ENCODE measurements at places on chromosomes 4 and X.

- DNase-seq, result no peak
These were observed 106.2 kb downstream of the FAM9B start for GRCh38 chrX:8927701-8928100.

DNA sequence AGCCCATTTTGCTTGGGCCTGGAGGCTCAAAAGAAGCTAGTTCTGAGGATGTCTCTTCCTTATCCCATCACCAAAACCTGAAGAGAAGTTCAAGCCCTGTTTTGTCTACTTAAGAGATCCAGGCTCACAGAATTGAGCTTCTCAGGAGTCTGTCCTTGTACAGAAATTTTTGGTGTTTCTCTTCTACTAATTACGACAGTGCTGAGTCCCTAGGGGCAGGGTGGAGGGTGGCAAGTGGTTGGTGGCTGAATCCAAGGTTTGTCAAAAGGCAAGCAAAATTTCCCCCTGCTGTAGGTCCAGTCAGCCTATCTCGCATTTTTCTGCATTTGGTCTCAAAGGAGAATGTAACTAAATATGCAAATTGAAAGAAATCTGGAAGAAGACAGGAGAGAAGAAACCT lies 377.9 kb downstream of the SMARCA1 start:
- DNase-seq, result no peak

GRCh38 chr4:70992391-70992881 lies 1.0 kb upstream of the DCK start:
- no peak for DNase-seq

GRCh38 chr4:34046580-34046979 lies 2197.7 kb downstream of the ARAP2 start:
- DNase-seq, result no peak

- peak; percentile 39 for DNase-seq
These were observed 4.9 kb downstream of the PLAC8 start for GRCh38 chr4:83109480-83110222.

- peak; percentile 26 for DNase-seq
These were observed 30.2 kb upstream of the FAM9C start for GRCh38 chrX:13074297-13075262.

DNA sequence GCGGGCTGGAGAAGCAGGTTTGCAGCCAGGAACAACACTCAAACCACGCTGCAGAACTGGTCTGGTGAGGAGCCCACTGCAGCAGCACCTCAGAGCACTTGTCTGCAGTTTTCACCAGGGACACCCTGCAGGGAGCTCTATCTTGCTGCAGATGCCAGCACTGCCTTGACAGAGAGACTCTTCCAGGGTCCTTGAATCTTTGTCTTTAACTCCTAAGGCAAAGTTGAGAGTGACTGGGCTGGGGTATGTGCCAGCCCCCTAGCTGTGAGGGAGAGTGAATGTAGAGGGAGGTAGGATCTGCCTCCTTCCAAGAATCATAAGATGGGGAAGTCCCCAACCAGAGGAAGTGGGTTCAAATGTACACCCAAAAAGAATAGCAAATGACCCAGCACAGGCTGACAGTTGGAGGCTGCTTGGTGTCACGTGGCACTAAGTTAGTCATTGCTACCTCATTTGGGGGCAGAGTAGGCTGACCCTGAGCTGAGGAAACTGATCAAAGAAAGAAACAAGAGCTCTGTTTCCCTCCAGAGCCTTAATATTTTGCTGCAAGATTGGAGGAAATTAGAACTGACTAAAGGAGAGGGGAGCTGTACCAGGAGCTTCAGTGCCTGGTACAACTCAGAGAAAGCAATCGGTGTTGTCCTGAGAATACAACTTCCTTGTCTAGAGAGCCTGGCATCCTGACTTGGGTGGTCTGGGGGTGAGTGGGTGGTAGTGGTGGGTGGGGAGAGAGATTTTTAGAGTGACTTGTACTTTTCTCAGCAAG lies 28.2 kb upstream of the HUWE1 start:
- DNase-seq, result peak; percentile 77

- DNase-seq, result no peak
These were observed 5.4 kb downstream of the UGT2B4 start for GRCh38 chr4:69490271-69490670.

DNA sequence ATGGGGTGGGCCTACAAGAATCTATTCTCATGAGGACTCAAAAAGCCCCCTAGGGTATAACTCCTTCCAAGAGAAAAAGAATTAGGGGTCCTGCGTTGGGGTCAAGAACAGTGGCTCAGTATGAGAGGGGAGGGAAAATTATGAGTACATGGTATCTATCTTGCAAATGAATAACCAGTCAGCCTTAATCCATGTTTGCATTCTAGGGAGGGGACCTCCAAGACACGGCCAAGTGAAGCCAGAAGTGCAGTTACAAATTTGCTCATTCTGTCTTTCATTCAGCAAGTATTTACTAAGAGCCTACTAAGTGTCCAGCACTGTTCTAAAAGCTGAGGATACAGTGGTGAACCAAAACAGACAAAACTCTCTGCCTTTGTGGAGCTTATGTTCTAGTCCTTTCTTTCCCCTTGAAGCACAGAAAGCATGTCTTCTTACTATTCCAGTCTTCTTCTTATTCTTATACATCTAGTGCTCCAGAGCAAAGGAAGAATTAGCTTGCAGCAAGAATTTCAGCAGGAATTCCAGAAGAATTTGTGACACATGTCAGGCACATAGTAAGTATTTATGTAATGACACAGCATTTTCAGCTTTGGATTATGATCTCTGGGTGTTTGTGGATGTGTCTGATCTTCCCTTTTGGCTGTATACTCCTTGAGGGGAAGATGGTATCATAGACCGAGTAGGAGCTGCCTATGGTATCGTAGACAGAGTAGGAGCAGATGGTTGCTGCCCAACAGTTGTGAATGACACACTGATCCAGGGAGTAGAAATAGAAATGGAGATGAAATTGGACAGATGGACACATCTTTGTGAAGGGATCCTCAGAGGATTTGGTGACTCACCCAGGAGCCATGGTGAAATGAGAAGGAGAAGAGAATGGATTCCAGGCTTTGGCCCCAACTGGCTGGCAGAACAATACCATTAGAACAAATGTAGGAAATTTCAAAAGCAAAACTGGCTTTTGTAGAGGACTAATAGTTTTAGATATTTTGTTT lies 75.9 kb downstream of the COQ2 start:
- no peak for DNase-seq

DNA sequence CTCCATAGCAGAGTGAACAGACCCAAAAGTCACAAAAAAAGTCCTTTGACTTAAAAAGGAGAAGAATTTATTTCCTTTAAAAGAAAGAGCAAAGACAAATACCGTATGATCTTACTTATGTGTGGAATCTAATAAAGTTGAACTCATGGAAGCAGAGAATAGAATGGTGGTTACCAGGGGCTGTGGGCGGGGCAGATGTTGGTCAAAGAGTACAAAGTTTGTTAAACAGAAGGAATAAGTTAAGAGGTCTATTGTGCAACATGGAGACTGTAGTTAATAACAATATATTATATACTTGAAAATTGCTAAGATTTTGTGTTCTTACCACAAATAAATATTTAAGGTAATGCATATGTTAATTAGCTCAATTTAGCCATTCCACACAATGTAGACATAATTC lies 173.3 kb upstream of the S100G start:
- no peak for DNase-seq

DNA sequence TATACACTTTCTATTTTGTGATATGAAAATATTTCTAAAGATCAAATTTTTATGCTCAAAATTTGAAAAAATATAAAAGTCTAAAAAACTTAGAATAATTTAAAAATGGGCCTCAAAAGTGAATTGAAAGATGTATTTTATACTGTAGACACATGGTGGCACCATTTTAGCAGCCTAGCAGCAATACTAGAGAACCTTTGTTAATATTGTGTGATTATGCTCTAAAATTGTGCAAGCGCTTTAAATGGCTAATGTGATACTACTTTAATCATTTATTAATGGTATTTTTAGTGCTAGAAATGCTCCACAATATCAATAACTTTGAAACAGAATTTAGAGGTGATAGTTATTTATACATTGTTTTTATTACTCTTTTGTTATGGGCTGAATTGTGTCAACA lies 3.7 kb upstream of the GUF1 start:
- DNase-seq, result no peak

All from activated CD4-positive, alpha-beta T cell treated with anti-CD3 and anti-CD28 coated beads, Interleukin-2, amount 10 ng/mL, durations not matched to agents 7 days and 5 days (primary cell).